Activated naive CD8-positive, alpha-beta T cell treated with anti-CD3 and anti-CD28 coated beads, Interleukin-2, amount 10 ng/mL, durations not matched to agents 7 days and 5 days (primary cell): ENCODE measurements at places on chromosomes 11 and 22. TPM values are rescaled to one million over a fixed set of nuclear protein-coding genes. Genes with fewer than 3 reads are reported as not detected.

Gene MS4A6E
- total RNA-seq = not detected

Gene UPB1
- 0.30 TPM for total RNA-seq

GRCh38 chr11:100640071-100640470 lies 47.0 kb upstream of the ARHGAP42 start:
- H3K4me1 ChIP-seq = no peaks in the 10 kb centered on the region
- H3K27ac ChIP-seq = no peak overlapping the region
- no peak overlapping the region for H3K4me3 ChIP-seq
- H3K27me3 ChIP-seq = peaks cover 2% of the 10 kb centered on the region
- no peaks in the 10 kb centered on the region for H3K36me3 ChIP-seq
- no peak for DNase-seq

GRCh38 chr22:49701380-49702067 lies 126.1 kb downstream of the BRD1 start:
- H3K27ac ChIP-seq = no peak overlapping the region
- H3K4me3 ChIP-seq = no peak overlapping the region
- no peak for DNase-seq
- peaks cover 28% of the 10 kb centered on the region for H3K27me3 ChIP-seq
- H3K4me1 ChIP-seq = no peaks in the 10 kb centered on the region

DNA sequence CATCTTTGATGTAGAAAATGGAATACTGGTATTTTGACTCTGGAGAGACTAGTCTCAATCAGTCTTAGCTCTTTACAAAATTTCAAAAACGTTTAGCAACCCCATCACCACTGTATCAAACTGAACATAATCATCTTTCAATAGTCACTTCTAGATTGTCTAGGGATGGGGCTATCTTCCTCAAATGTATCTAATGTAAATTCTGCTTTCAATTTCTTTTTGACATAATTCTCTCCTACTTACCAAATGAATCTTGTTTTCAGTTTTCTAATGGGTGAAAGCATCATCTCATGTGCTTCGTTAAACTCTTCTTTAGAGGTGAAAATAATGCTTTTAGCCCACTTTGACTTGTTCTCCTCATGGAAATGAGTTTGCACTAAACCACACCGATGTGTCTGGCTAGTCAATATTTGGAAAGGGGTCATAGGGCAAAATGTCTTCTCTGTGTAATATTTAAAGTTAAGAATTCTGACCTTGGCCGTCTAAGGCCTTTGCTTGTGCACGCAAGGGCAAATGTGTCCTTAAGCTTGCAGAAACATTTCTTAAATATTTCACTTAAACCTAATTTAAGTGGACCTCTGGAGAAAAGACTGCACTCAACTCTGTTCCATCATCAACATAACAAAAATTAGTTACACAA lies 5.2 kb downstream of the SIK3 start:
- H3K36me3 ChIP-seq = peaks cover 14% of the 10 kb centered on the region
- DNase-seq = no peak
- H3K4me3 ChIP-seq = peak overlapping the region; percentile 58
- peaks cover 46% of the 10 kb centered on the region for H3K4me1 ChIP-seq
- no peaks in the 10 kb centered on the region for H3K27me3 ChIP-seq

GRCh38 chr22:50242406-50242949 lies 2.3 kb downstream of the TUBGCP6 start:
- peaks cover 24% of the 10 kb centered on the region for H3K4me1 ChIP-seq
- peak overlapping the region; percentile 99 for H3K4me3 ChIP-seq
- H3K27me3 ChIP-seq = no peaks in the 10 kb centered on the region
- DNase-seq = no peak

- H3K4me3 ChIP-seq = no peak overlapping the region
- no peak overlapping the region for H3K27ac ChIP-seq
- no peaks in the 10 kb centered on the region for H3K4me1 ChIP-seq
- DNase-seq = no peak
These were observed 313.5 kb downstream of the BLID start for GRCh38 chr11:121802542-121802941.

DNA sequence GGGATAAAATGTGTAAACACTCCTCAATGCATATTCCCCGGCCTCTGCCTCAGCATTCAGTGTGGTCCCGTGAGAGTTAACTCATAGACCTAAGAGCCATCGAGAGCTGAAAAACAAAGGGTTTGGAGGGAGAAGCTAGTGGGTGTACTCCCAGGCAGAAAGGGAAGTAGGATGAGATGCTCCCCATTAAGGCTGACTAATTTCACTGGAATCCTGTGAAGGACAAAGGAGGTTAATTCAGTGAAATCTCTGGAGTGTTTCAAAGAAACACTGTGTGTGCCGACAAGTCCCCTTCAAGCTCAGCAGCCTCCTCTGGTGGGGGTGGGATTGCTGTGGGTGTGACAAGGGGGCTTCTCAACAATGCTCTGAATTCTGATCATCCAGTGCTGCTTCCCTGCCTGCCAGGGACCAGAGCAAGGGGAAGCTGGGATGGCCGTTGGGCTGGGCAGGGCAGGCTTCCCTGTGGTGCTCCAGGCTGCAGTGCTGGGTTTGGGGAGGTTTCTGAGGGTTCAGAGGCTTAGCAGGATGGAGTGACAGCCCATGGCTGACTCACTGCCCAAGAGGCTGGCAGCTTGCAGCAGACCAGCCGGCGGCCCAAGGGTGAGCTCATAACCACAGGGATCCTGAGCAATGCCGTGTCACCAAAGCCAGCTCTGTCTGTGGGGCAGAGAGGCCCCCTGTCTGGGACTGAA lies 61.4 kb upstream of the BMAL1 start:
- no peak overlapping the region for H3K4me3 ChIP-seq
- no peaks in the 10 kb centered on the region for H3K36me3 ChIP-seq
- peaks cover 7% of the 10 kb centered on the region for H3K4me1 ChIP-seq
- H3K27me3 ChIP-seq = peaks cover 10% of the 10 kb centered on the region
- DNase-seq = no peak

- no peak for DNase-seq
- H3K27ac ChIP-seq = no peak overlapping the region
- no peaks in the 10 kb centered on the region for H3K36me3 ChIP-seq
- no peaks in the 10 kb centered on the region for H3K4me1 ChIP-seq
These were observed 14.7 kb downstream of the LUZP2 start for GRCh38 chr11:24511511-24511910.

GRCh38 chr11:75262961-75263852 lies 22.6 kb downstream of the TPBGL start:
- H3K4me3 ChIP-seq = no peak overlapping the region
- H3K27ac ChIP-seq = peak overlapping the region; percentile 33
- H3K27me3 ChIP-seq = no peaks in the 10 kb centered on the region
- DNase-seq = peak; percentile 28

Gene NXPE2
- total RNA-seq = not detected

- no peaks in the 10 kb centered on the region for H3K27me3 ChIP-seq
- no peaks in the 10 kb centered on the region for H3K36me3 ChIP-seq
- no peak for DNase-seq
- no peak overlapping the region for H3K4me3 ChIP-seq
- no peak overlapping the region for H3K27ac ChIP-seq
- H3K4me1 ChIP-seq = no peaks in the 10 kb centered on the region
These were observed 266.0 kb upstream of the MTNR1B start for GRCh38 chr11:92703449-92703830.

Gene TRIM66
- 35.3 TPM for total RNA-seq

DNA sequence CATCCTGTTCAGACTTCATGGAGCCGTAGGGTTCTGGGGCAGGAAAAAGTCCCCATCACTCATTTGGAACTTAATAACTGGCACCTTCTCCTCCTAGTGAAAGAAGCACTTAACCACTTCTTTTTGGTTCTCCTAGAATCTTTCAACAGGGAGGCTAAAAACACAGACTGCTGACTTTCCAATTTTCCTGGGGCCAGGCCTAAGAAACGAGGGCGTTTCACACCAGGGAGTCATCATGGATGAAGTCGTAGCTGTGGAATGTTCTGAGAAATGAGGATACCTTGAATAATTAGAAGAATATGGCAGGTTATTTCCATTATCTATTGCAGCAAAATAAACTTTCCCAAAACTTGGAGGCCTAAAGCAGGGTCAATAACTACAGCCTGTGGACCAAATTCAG lies 26.0 kb upstream of the API5 start:
- no peaks in the 10 kb centered on the region for H3K36me3 ChIP-seq
- no peak overlapping the region for H3K27ac ChIP-seq
- H3K4me1 ChIP-seq = peaks cover 4% of the 10 kb centered on the region
- H3K27me3 ChIP-seq = peaks cover 6% of the 10 kb centered on the region
- no peak overlapping the region for H3K4me3 ChIP-seq
- DNase-seq = no peak

- H3K27ac ChIP-seq = peak overlapping the region; percentile 94
- H3K4me1 ChIP-seq = peaks cover 53% of the 10 kb centered on the region
- H3K4me3 ChIP-seq = peak overlapping the region; percentile 4
- no peak for DNase-seq
- H3K27me3 ChIP-seq = no peaks in the 10 kb centered on the region
These were observed 109.4 kb upstream of the OR4B1 start for GRCh38 chr11:48107188-48107704.

GRCh38 chr11:41803895-41804294 lies 344.4 kb upstream of the LRRC4C start:
- no peak overlapping the region for H3K27ac ChIP-seq
- H3K27me3 ChIP-seq = no peaks in the 10 kb centered on the region
- no peak overlapping the region for H3K4me3 ChIP-seq
- DNase-seq = no peak
- H3K4me1 ChIP-seq = no peaks in the 10 kb centered on the region

GRCh38 chr11:14513800-14514199 lies 6.4 kb downstream of the PSMA1 start:
- no peak overlapping the region for H3K27ac ChIP-seq
- peaks cover 37% of the 10 kb centered on the region for H3K36me3 ChIP-seq
- DNase-seq = no peak
- peaks cover 29% of the 10 kb centered on the region for H3K4me1 ChIP-seq
- no peak overlapping the region for H3K4me3 ChIP-seq

Gene MRE11
- total RNA-seq = 41.1 TPM

DNA sequence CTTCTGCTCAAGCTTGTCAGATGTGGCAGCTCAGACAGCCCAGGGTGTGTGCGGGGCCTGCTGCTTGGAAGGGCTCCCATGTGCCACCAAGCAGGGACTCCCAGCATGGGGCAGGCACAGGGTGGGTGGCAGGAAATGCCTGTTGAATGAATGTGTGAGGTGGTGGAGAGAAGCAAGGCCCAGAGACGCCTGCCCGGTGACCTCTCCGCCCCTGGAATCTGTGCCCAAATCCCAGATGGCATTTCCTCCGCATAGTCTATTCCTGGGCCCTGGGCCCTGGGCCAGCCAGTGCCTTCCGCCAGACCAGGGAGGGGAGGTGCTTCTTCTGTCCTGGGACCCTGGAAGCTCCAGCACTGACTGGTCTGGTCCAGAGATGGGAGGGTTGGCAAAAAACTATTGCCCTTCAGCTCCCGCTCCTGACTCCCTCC lies 3.7 kb downstream of the CST6 start:
- no peaks in the 10 kb centered on the region for H3K36me3 ChIP-seq
- H3K27ac ChIP-seq = no peak overlapping the region
- no peaks in the 10 kb centered on the region for H3K4me1 ChIP-seq
- no peak overlapping the region for H3K4me3 ChIP-seq
